Right ventricle myocardium inferior (tissue), 1 donor: ENCODE measurements at places on chromosomes 3 and 15.

DNA sequence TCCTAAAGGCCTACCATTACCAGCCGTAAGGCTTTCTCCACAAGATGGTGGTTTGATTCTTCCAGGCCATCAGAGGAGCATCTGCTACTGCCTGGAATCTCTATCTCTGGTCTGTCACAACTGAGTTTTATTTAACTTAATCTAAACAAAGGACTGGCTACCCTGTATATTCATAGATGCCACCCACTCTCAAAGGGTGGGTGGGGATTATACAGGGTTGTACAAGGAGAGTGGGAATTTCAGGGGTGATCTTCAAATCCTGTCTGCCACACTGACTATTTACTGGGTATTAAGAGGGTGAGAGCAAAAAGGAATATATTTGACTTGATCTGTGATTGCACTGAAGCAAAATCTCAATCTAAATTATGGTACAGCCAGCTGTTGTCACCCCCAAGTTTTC, 253.3 kb downstream of the MBNL1 start:
- DNase-seq: no peak

DNA sequence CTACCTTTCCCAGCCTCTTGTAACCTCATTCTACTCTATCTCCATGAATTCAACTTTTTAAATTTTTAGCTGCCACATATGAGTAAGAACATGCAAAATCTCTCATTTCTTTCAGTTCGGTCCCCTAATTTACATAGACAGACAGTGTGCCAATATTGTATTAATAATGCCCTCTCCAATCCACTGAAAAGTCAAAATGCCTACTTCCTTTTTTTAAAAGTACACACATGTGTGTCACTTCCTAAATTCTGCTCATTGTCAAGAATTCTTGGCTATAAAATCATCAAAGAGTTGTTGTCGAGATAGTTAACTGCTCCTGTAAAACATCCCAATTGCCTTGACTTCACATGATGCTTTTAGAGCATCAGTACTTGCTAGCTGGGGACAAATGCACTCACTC, 84.2 kb upstream of the IL12A start:
- no peak for DNase-seq

GRCh38 chr3:11245276-11245675, 26.9 kb upstream of the ATG7 start:
- DNase-seq: no peak

GRCh38 chr15:52233405-52233804, 42.2 kb upstream of the GNB5 start:
- no peak for DNase-seq

DNA sequence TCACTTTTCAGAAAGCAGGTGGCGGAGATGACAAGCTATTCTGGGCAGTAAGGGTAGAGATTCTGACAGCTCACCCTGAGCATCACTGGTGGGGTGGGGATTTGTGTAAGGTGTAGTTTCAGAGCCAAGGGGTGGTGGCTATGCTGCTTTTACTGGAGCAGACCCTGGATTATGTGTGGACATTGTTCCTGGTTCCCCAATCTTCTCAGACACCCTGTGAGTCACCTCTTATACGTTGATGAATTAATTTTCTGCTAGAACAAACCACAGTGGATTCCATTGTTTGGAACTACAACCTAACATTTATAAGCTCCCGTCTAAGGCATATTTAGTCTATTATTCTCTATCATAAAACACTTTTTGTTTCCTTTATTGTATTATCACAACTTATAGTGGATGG, 169.5 kb upstream of the COL8A1 start:
- no peak for DNase-seq

GRCh38 chr3:138066383-138066782, 49.0 kb downstream of the DZIP1L start:
- no peak for DNase-seq

DNA sequence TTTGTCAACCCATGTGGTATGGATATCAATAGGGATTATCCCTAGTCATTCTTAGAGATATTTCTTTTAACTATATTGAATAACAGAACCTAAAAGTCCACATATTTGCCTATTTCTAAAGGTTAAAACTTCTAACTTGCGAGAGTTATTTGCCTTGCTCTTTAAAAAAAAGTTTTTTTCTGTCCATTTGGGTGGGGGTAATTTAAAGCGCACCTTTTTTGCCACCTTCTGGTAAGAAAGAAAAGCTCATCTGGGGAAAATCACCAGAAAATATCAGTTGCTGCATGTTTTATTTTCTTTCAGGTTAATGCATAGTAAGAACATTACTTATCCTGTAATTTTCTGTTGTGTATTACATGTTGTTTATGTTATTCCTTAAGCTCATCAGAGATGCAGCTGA, 242.0 kb upstream of the GOLGA6L4 start:
- DNase-seq: no peak

- DNase-seq: no peak
These were observed 26.9 kb upstream of the GOLGA8B start for GRCh38 chr15:34610354-34610753.
